ENCODE measurements at places on chromosomes 4 and X.

DNA sequence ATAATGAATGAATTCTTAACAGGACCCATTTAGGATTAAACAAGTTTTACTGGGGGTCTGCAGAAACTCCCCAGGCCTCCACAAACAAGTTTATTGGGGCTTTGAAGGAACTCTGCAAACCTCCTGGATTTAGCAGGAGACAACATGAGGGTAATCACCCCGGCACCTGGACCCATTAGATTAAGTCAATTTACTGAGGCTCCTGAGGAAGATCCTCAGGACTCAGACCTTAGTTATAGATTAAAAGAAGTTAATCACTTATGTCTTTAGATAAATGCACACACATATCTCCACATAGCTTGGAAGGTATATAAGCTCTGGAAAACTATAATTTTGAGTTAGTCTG, 29.4 kb downstream of the XG start:
- DNase-seq, result no peak

DNA sequence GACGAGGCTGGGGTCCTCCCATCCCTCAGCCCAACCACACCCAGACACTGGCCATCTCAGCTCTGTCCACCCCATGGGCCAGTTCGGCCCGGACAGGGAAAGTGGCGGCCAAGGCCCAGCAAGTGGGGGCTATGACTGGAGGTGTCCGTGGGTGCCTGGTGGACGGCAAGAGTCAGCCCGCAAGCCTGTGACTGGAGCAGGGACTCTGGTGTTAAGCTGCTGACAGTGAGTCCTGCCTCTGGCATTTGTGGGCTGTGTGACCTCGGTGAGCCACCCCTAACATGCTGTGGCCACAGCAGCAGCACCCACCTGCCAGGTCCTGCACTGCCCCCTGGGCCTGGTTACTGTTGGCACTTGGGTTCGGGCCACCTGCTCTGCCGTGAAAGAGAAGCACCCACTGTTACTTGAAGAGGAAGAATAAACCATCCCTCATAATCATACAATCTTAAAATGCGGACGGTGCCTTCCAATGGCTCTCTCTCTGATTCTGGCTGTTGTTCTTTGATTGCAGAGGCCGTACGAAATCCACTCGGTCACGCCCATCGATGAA, 252.0 kb downstream of the EVC2 start:
- no peak for DNase-seq

DNA sequence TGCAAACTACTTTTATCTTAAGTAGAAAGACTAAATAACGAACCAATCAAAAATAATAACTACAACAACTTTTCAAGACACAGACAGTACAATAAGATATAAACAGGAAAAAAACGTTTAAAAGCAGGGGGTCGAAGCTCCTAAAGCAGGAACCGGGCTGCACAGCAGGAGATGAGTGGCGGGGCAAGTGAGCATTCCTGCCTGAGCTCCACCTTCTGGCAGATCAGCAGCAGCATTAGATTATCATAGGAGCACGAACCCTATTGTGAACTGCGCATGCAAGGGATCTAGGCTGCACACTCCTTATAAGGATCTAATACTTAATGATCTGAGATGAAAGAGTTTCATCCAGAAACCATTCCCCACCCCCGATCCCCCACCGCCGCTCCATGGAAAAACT, 146.2 kb downstream of the TEX11 start:
- DNase-seq, result peak; percentile 35

DNA sequence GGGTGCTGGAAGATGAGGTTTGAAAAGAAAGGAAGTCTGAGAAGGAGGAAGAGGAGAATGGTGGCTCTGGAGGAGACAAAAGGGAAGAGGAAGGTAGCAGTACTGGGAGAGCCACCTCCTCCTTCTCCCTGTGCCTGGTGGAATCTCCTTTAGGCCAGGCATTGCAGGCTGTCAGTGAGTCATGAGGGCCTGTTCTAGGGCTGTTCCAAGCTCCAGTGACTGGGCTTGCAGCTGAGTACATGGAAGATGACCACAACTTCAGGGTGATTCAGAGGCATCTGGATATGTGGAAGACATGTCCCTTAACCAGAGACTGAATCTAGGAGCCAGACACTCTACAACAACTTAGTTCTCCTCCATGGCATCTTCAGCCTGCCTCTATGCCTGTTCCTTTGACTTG, 107.8 kb downstream of the EFNB1 start:
- DNase-seq, result peak; percentile 51

DNA sequence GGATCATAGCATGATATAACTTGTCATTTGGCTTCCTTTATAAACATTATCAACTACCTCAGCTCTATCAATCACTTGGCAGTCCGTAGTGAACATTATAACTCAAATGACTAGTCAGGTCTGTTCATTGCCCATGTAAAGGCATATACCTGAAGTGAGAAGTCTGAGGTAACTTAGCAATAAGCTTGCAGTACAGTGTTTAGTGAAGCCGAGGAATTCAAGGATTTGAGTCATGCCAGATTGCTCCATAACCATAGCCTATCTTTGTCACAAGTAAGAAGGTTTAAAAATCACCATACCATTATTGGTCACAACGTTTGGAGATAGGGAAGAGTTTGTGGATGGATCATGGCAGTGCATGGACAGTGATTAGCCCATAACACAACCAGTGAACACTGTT, 41.6 kb downstream of the AR start:
- no peak for DNase-seq

DNA sequence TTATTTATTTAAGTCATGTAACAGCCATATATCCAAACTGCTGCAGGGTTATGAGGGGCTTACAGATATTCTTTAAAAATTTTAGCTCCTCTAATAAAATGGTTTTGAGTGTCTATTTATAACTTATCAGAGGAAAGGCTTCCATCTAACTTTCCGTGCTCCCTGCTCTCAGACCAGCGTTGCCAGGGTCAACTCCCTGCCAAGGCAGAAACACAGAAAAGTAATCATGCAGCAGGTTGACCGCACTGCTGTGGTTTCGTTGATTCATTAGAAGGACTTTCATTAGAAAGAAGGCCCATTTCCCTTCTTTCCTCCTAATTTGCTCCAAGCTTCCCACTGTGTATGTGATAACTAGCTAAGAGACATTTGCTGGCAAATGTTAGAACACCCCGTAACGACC, 33.9 kb downstream of the BCLAF3 start:
- no peak for DNase-seq

- DNase-seq, result peak; percentile 98
These were observed 19.7 kb downstream of the MAEA start for GRCh38 chr4:1309261-1310010.

DNA sequence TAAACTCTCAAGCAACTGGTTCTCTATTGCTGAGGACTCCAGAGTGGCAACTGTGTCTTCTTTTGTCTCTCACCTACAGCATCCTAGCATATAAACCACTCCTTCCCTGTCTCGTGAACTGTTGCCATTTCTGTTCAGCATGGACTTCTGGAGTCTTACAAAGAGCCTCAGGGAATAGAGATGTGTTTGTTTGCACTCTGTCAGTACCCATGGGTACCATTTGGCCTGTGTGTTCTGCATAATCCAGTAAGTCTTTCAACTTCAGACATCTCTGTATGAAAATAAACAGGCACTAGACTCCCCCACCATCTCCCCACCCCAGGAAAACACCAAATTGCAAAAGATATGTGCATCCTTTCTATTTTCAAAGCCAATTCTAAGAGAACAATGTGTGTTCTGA, 1351.6 kb upstream of the PABPC4L start:
- no peak for DNase-seq

- no peak for DNase-seq
These were observed 81.6 kb upstream of the SH3RF1 start for GRCh38 chr4:169352360-169352759.

DNA sequence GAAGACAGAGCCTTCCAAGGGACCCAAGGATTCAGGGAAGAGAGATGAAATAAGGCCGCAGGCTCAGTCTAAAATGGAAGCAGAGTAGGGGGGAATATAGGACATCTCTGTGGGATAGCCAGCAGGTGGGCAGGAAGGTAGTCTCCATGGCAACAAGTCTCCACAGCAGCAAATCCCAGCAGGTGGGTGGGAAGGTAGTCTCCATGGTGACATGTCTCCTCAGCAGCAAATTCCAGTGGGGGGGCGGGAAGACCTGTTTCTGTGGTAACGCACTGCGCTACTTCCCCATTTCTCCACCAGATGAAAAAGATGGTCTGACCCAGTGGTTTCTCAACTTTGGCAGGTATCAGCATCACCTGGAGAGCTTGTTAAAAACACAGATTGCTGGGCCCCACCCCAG, 18.3 kb downstream of the NLGN3 start:
- DNase-seq, result peak; percentile 72

- no peak for DNase-seq
These were observed 203.8 kb upstream of the HS3ST1 start for GRCh38 chr4:11632483-11632882.

DNA sequence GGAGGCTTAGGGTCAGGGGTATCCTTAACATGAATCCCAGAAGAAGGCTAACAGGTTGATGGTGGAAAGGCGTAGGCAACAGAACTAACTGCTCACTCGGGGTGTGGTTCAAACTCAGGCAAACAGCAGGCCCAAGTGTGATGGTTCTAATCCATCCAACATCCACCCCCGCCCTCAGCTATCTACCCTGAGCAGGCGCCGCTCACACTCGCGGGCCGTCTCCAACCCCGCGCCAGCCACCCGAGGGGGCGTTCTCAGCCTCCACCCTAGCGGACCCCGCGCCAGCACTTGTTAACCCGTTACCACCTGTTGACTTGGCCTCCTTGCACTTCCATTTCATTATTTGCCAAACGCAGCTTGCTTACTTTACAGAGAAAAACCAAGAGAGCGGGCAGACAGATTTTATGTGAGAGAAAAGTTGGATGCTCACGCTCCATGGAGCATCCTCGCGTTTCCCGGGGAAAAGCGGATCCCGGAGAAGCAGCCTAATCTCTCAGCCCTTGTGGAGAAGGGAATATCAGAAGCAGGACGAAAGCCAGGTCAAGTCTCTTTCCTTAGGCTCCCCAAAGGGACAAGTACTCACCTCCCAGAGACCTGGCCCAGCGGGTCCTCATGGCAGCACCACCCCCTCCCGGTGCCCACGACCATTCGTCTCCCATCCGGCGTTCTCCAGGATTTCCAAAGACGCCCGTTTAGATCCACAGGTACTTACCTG, 773 bp downstream of the SNCA start:
- peak; percentile 1 for DNase-seq

DNA sequence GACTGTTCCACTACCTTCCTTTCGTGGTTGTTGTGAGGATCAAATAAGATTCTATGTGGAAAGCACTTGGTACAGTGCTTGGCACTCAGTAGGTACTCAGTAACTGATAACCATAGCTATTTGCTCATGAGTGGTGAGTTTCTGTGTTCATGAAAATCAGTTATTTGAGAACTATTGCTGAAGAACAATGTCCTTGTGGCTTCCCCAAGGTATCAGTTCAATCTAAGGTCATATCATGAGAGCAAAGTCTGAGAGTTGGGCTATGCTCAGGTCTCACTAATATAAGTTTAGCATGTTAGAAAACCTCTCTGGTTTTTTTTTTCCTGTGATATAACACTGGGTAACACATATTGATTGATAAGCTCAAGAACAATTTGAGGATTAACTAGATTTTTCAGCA, 147.8 kb downstream of the GRIA3 start:
- no peak for DNase-seq

DNA sequence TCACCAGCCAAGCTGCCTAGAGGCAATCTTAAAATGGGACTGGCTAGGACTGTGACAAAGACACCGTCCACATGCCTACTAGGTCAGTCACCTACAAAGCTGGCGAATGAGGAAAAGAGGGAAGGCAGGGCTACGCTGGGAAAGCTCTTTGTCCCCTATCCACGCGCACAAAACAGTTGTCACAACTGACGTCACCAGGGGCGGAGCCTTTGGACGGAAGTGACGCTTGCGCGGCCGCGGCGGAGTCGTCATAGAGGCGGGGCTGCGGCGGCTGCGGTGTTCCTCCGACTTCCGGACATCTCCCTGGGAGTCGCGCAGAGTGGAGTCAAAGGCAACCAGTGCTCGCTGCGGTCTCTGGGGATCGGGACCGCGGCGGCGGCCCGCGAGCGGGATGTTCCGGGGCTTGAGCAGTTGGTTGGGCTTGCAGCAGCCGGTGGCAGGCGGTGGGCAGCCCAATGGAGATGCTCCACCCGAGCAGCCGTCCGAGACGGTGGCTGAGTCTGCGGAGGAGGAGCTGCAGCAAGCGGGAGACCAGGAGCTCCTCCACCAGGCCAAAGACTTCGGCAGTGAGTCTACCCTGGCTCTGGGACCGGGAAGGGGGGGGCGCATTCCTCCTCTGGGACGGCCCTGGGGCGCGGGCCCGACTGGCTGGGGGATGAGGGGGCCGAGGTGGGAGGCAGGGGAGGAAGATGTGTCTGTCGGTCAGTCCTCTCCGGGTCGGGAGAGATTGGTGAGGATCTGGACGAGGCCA, at the start of gene SYAP1:
Gene SYAP1, plus strand, starts transcription at position 279 of the 751 bp plus-strand sequence. Its CDS starts 113 bp downstream, at position 392.
- peak; percentile 99 for DNase-seq

DNA sequence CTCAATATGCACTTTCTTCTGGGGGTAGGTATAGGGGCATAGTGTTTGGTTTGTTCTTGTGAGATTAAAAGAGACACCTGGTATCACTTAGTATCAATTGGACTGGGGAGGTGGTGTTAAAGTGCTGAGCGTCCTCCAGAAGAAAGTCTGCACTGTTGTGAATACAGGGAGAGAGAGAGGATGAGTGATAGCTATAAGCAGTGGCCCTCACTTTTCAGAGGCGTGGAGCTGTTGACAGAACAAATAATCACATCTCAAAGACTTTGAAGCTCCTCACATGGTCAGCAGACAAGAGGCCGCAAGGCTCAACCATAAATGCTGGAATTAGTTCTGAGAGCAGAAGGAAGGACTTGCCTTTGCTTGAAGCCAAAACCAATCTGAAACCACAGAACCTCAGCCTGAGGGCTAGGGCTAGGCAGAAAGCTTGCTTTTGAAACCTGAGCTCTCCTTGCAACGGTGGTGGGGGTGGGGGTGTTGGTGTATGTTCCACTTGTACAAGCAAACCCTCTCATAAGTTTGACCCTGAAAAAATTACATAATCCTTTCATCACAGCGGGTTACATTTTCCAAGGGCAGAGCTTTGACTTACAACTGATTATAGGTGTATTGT, 123.2 kb upstream of the SCML1 start:
- DNase-seq, result peak; percentile 79

DNA sequence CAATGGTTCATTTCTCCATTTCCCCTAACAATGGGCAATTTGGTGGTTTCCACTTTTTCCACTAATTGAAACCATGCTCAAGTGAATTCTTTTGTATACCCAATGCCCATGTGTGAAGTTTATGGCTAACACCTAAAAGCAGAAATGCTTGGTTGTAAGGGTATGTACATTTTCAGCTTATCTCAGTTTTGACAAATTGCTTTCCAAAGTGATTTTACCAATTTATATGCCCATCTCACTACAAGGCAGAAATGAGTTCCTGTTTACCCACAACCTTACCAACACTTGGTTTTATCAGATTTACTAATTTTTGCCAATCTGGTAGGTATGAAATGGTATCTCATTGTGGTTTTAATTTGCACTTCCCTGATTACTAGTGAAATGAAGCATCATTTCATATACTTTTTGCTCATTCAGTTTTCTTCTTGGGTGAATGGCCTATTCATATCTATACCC, 14.8 kb downstream of the GPR34 start:
- no peak for DNase-seq

- no peak for DNase-seq
These were observed 62.7 kb downstream of the BMP15 start for GRCh38 chrX:50973199-50973598.

- DNase-seq, result no peak
These were observed 222.7 kb downstream of the COL25A1 start for GRCh38 chr4:109079731-109080130.

GRCh38 chrX:36087366-36087765, 167.8 kb downstream of the CFAP47 start:
- no peak for DNase-seq

- no peak for DNase-seq
These were observed 34.1 kb downstream of the TNIP2 start for GRCh38 chr4:2722033-2722432.

- no peak for DNase-seq
These were observed 23.8 kb downstream of the DDIT4L start for GRCh38 chr4:100166297-100167039.

GRCh38 chr4:6974138-6974848, 64.7 kb downstream of the TBC1D14 start:
- DNase-seq, result peak; percentile 90

Data from ELF-1 (cell line).